ENCODE measurements at places on chromosomes 2 and 18. TPM values are rescaled to one million over a fixed set of nuclear protein-coding genes. Genes with fewer than 3 reads are reported as not detected.
A peak's percentile ranks its signal among the peaks of the same experiment; 100 is the strongest.

DNA sequence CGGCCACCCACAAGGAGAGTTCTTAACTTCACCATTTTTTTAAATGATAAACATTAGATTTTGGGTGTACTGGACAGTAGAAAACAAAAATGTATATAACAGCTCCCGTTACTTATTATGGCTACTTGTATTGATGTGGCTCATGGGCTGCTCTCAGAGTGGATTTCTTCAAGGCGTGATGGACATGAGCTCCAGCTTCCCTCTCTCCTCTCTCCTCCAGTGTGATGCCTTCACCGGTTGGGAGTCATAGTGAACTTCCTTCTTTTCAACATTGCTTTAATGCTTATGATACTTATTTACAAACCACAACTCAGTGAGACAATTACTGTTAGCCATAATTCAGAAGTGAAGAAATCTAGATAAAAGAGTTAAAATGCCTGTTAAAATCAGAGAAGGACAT, 515.2 kb downstream of the RNF144A start:
- H3K4me3 ChIP-seq, result no peak overlapping the region
- no peak overlapping the region for H3K27ac ChIP-seq
- DNase-seq, result no peak

DNA sequence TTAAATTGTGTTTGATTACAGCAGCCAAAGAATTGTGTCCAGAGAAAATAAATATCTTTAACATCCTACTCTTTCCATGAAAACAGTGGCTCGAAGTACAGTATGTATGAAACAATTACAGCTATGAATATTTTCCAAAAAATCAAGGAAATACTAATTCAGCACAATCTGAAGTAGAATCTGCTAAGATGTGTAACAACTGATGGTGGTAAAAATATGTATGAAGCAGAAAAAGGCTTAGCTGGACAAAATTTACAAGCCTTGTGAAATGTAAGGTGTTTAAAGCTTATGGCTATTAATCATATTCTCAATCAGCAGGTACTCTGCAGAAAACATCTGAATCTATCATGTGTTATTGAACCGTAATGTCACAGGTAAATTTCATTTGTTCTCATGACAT, 16.6 kb downstream of the DYM start:
- H3K36me3 ChIP-seq, result no peaks in the 10 kb centered on the region
- H3K4me3 ChIP-seq, result no peak overlapping the region
- DNase-seq, result no peak
- H3K27ac ChIP-seq, result no peak overlapping the region
- H3K27me3 ChIP-seq, result no peaks in the 10 kb centered on the region
- H3K4me1 ChIP-seq, result no peaks in the 10 kb centered on the region

Gene MTERF4
- total RNA-seq, result 45.0 TPM

Gene DSG1
- 1.5 TPM for total RNA-seq

DNA sequence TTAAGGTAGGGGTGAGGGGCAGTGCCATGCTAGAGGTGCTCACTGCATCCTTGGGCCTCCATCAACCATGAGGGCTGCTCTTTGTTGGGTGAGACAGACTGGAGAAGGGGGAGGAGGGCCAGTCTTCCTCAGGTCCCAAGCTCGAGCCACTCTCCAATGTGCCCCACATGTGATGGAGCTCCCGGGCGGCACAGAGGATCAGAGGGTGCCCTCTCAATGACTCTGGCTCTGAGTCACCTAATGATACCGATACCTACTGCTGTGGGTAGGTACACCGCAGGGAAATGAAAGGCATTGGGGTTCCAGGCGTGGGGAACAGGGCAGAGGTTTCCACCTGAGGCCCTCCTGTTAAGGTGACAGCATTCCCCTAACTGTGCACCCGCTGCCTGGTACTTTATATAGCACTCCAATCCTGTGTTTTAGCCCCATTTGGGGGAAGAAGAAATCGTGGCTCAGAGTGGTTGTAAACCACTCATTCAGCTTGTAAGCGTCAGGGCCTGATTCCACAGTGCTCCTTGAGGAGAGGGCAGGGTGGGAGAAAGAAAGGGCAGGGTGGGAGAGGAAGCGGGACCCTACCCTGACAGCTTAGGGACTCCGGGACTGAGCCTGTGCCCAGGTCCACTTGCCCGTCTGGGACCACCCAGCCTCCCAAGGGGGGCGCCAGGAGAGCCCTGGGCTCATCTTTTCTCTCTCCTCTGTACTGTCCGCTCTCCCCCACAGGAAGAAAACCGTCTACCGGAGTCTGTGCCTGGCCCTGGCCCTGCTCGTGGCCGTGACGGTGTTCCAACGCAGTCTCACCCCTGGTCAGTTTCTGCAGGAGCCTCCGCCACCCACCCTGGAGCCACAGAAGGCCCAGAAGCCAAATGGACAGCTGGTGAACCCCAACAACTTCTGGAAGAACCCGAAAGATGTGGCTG, 1.8 kb downstream of the B3GNT7 start:
- peaks cover 28% of the 10 kb centered on the region for H3K36me3 ChIP-seq
- H3K27ac ChIP-seq, result no peak overlapping the region
- DNase-seq, result no peak
- no peak overlapping the region for H3K4me3 ChIP-seq
- H3K27me3 ChIP-seq, result peaks cover 27% of the 10 kb centered on the region

GRCh38 chr2:103959174-103960128, 894.5 kb upstream of the POU3F3 start:
- DNase-seq, result peak; percentile 95
- H3K27me3 ChIP-seq, result no peaks in the 10 kb centered on the region
- H3K4me1 ChIP-seq, result no peaks in the 10 kb centered on the region
- H3K27ac ChIP-seq, result no peak overlapping the region
- no peak overlapping the region for H3K4me3 ChIP-seq
- H3K36me3 ChIP-seq, result no peaks in the 10 kb centered on the region

- H3K4me1 ChIP-seq, result peaks cover 3% of the 10 kb centered on the region
- no peak for DNase-seq
- no peak overlapping the region for H3K4me3 ChIP-seq
- no peak overlapping the region for H3K27ac ChIP-seq
Observed at GRCh38 chr2:8433390-8433789, 248.5 kb upstream of the ID2 start.

- no peaks in the 10 kb centered on the region for H3K4me1 ChIP-seq
- H3K36me3 ChIP-seq, result no peaks in the 10 kb centered on the region
- H3K27me3 ChIP-seq, result no peaks in the 10 kb centered on the region
- no peak for DNase-seq
Observed at GRCh38 chr2:142940606-142941223, 63.3 kb downstream of the KYNU start.

Gene SCN2A
- total RNA-seq, result 24.2 TPM
